Camera-type eye (tissue), 1 donor: ENCODE measurements at places on chromosomes 3 and 15. TPM values are rescaled to one million over a fixed set of nuclear protein-coding genes. Genes with fewer than 3 reads are reported as not detected.

SLC9C1 gene
- total RNA-seq, result 1.5 TPM

ARHGEF26 gene
- 37.5 TPM for total RNA-seq

STRC gene
- 5.1 TPM for total RNA-seq

C3orf52 gene
- total RNA-seq, result 2.1 TPM

CADM2 gene
- 137 TPM for total RNA-seq

PLCH1 gene
- 35.0 TPM for total RNA-seq

EIF2B5 gene
- 44.0 TPM for total RNA-seq

VWA5B2 gene
- 1.2 TPM for total RNA-seq

EPHB3 gene
- 32.2 TPM for total RNA-seq

SGO1 gene
- total RNA-seq, result 6.6 TPM

MIX23 gene
- total RNA-seq, result 22.8 TPM

LRRC31 gene
- total RNA-seq, result not detected

LRRC3B gene
- 7.8 TPM for total RNA-seq

GNAT1 gene
- total RNA-seq, result 66.7 TPM

IMPG2 gene
- total RNA-seq, result 221 TPM

SCAANT1 gene
- not detected for total RNA-seq

ACSBG1 gene
- 1.0 TPM for total RNA-seq

LINS1 gene
- total RNA-seq, result 113 TPM

ACAN gene
- total RNA-seq, result 44.0 TPM

CCDC80 gene
- total RNA-seq, result 43.5 TPM

TIGIT gene
- not detected for total RNA-seq

MAP4 gene
- total RNA-seq, result 172 TPM

CEMIP gene
- 4.0 TPM for total RNA-seq

TIMP4 gene
- 3.1 TPM for total RNA-seq

CGNL1 gene
- total RNA-seq, result 41.4 TPM

ZNF385D gene
- total RNA-seq, result 35.0 TPM

CAMK2N2 gene
- 1.1 TPM for total RNA-seq

KLHL6 gene
- 2.5 TPM for total RNA-seq

SNUPN gene
- 26.4 TPM for total RNA-seq

WDR73 gene
- 41.0 TPM for total RNA-seq

COLQ gene
- 5.0 TPM for total RNA-seq

NR1I2 gene
- total RNA-seq, result 0.38 TPM

PAK6 gene
- 5.4 TPM for total RNA-seq

SPESP1 gene
- 0.93 TPM for total RNA-seq

ROPN1 gene
- total RNA-seq, result not detected

HEG1 gene
- 89.8 TPM for total RNA-seq

IL5RA gene
- 0.44 TPM for total RNA-seq

CPLX3 gene
- total RNA-seq, result 42.8 TPM

IQCH gene
- 9.3 TPM for total RNA-seq

RTP4 gene
- 0.38 TPM for total RNA-seq

CYP11A1 gene
- total RNA-seq, result 1.0 TPM
